Mesothelial cell of epicardium (in vitro differentiated cells): ENCODE measurements at places on chromosomes 3 and 15. TPM values are rescaled to one million over a fixed set of nuclear protein-coding genes. Genes with fewer than 3 reads are reported as not detected.

GRCh38 chr3:120642368-120642948, 39.6 kb downstream of the HGD start:
- no peak overlapping the region for H3K4me3 ChIP-seq
- no peak for DNase-seq
- H3K27me3 ChIP-seq, result peaks cover 4% of the 10 kb centered on the region
- H3K4me1 ChIP-seq, result peaks cover 13% of the 10 kb centered on the region

DNA sequence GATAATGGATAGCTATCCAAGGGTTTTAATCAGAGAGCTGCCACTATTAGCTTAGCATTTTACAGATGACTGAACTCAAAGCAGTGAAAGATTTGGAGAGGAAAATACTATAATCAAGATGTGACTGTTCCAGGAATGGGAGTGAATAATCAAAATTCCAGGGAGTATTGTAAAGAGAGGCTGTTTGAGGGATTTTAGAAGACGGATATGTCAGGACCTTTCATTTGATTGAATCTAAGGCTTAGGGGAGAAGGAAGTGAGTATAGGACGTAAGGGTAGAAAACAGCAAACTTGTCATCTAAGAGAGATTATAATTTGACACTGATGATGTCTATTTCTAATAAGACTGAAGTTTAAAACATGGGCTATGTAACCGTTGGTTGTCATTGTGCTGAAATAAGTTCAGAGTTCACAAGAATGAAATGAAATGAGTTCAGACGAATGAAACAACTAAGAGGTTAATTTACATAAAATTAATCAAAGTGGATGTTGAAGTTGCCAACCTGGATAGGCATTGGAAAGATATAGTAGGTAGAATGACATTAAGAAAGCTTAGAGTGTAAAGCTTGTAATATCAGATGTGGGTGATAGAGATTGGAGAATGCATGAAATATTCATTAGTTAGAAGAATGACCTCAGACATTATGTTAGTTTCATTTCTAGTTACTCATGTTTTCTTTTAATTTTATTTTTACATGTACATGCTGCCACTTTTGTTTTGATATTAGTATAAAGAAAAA, 842.8 kb downstream of the SI start:
- H3K27me3 ChIP-seq, result no peaks in the 10 kb centered on the region
- H3K4me3 ChIP-seq, result no peak overlapping the region
- no peak for DNase-seq

- peaks cover 7% of the 10 kb centered on the region for H3K4me1 ChIP-seq
- H3K36me3 ChIP-seq, result peaks cover 17% of the 10 kb centered on the region
- no peak overlapping the region for H3K27ac ChIP-seq
- H3K27me3 ChIP-seq, result no peaks in the 10 kb centered on the region
- H3K4me3 ChIP-seq, result no peak overlapping the region
- no peak for DNase-seq
Observed at GRCh38 chr3:129868912-129869311, 24.6 kb downstream of the TMCC1 start.

GRCh38 chr3:64888840-64889392, 201.1 kb upstream of the ADAMTS9 start:
- H3K4me3 ChIP-seq, result no peak overlapping the region
- H3K4me1 ChIP-seq, result peaks cover 15% of the 10 kb centered on the region
- peaks cover 1% of the 10 kb centered on the region for H3K36me3 ChIP-seq
- H3K27me3 ChIP-seq, result no peaks in the 10 kb centered on the region
- no peak overlapping the region for H3K27ac ChIP-seq

- no peak overlapping the region for H3K4me3 ChIP-seq
- no peaks in the 10 kb centered on the region for H3K36me3 ChIP-seq
- no peaks in the 10 kb centered on the region for H3K4me1 ChIP-seq
- H3K27me3 ChIP-seq, result no peaks in the 10 kb centered on the region
- H3K27ac ChIP-seq, result no peak overlapping the region
Observed at GRCh38 chr3:99479768-99480167, 158.6 kb upstream of the COL8A1 start.

DNA sequence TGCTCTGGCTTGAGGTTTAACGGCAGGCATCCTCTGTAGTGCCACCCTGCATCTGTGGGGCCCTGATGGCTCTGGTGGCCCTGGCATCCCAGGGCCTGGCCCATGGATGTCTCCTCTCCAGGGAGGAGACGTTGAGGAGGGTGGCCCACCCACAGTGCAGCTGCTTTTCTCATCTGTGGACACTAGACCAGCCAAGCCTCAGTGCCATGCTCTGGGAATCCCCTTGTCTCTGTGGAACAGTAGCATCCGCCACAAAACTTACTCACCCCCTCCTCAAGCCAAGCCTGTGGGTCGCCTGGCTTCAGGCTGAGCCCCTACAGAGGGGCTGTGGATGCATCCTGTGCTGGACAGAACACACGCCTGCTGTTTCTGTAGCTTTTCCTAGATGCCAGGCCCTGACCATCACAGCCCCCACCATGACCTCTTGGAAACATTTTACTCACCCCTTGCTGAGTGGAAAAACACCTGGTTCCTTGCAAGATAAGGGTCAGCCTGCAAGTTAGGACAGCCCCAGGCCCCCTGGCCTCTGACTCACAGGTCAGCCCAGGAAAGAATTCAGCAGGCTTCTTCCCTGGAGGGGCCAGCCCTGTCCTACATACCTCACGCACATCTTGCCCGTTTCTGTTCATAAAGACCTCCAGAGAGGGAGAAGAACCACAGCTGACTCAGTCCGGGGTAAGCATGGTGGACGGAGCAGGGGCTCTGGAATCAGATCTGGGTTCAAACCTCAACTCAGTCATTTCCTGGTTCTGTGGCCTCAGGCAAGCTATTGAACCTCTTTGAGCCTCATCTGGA, 19.0 kb downstream of the PAK6 start:
- no peak overlapping the region for H3K27ac ChIP-seq
- H3K4me3 ChIP-seq, result no peak overlapping the region
- peaks cover 18% of the 10 kb centered on the region for H3K4me1 ChIP-seq

DNA sequence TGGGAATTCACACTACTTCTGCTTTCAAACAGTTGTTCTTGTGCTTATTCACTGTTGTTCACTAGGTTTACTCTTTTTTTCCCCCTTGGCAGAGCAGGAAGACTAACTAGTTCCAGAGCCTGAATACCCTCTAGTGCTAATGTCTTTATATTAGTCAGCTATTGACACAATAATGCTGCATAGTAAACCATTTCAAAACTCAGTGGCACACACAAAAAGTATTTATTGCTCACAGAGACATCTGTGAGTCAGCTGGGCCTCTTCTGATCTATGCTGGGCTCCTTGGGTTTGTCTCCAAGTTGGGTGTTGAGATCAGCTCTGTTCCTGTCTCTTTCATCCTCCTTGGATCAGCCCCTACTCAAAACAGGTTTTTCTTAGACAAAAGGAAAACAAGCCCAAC, 51.1 kb downstream of the RSRC1 start:
- no peak overlapping the region for H3K27ac ChIP-seq
- H3K4me1 ChIP-seq, result peaks cover 13% of the 10 kb centered on the region
- H3K27me3 ChIP-seq, result no peaks in the 10 kb centered on the region
- H3K36me3 ChIP-seq, result peaks cover 5% of the 10 kb centered on the region

DNA sequence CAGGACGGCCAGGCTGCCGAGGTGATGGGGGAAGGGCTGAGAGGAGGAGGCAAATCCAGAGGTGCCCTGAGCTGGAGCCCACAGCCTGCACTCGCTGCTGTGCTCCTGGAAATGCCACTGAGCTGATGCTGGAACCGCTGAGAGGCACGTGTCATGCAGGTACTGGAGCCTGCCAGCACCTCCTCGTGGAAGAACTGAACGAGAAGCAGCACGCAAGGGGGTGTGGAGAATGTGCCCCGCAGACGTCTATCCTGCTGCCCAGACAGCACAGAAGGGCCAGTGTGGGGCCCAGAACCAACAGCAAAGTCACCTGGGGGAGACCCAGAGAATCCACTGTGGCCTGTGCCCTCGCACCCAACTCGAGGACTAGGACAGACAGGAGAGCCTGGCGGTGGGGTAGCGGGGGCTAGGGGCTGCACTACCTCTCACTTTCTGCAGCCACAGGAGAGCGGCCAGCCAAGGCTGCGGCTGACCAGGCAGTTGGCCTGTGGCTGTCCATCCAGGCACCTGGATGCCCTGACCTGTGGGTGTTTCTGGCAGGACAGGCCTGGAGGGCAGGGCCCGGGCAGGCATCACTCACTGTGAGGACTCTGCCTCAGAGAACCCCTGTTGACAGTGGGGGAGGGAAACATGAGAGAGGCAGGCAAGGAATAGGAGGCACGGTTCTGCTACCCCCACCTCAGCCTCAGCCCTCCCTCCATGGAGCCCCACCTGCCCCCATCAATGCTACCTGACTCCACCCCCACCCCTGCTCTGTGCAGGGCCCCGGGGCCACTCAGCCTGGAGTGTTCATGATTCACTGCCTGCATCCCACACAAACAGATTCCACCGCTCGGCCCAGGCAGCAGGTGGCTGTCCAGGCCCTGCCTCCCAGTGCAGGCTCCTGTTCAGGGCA, 213.1 kb downstream of the TBC1D2B start:
- DNase-seq, result no peak
- no peaks in the 10 kb centered on the region for H3K27me3 ChIP-seq
- H3K4me1 ChIP-seq, result peaks cover 37% of the 10 kb centered on the region
- H3K27ac ChIP-seq, result no peak overlapping the region

- H3K27ac ChIP-seq, result peak overlapping the region; percentile 40
- H3K36me3 ChIP-seq, result no peaks in the 10 kb centered on the region
- H3K27me3 ChIP-seq, result no peaks in the 10 kb centered on the region
- peaks cover 30% of the 10 kb centered on the region for H3K4me1 ChIP-seq
- no peak overlapping the region for H3K4me3 ChIP-seq
- DNase-seq, result no peak
Observed at GRCh38 chr3:186869253-186870100, 27.0 kb downstream of the ADIPOQ start.

DNA sequence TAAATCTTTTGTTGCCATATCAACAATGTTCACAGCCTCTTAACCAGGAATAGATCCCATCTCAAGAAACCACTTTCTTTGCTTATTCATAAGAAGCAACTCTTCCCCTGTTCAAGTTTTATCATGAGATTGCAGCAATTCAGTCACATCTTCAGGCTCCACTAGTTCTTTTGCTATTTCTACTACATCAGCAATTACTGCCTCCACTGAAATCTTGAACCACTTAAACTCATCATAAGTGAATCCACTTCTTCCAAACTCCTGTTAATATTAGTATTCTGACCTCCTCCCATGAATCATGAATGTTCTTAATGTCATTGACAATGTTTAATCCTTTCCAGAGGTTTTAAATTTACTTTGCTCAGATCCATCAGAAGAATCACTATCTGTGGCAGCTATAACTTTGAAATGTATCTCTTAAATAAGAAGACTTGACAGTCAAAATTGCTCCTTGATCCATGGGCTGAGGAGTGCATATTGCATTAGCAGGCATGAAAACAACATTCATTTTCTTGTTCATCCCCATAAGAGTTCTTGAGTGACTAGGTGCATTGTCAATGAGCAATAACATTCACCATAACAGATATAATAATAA, 205.9 kb downstream of the DTWD1 start:
- H3K27ac ChIP-seq, result no peak overlapping the region
- H3K27me3 ChIP-seq, result no peaks in the 10 kb centered on the region
- peaks cover 43% of the 10 kb centered on the region for H3K4me1 ChIP-seq
- no peak overlapping the region for H3K4me3 ChIP-seq
- DNase-seq, result no peak

DNA sequence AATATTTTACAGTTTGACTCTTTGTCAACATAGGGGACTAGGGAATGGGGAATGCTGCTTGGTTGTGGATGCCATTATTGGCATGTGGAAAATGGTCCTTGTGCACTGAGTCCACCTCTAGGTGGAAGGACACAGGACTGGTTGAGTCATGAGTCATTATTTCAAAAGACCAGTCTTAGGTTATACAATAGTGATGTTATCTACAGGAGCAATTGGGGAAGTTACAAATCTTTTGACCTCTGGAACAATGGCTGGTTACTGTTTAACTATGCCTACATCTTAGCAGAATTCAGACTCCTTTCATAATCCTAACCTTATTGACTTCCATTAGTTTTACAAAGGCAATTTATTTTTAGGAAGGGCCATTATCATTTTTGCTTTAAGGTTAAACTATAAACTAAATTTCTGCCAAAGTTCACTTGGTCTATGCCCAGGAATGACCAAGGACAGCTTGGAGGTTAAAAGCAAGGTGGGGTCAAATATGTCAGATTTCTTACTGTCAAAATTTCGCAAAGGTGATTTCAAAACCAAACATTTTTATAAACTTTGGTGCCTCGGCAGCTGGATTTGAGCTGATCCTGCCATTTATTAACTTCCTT, 11.8 kb upstream of the CCR8 start:
- H3K36me3 ChIP-seq, result no peaks in the 10 kb centered on the region

DNA sequence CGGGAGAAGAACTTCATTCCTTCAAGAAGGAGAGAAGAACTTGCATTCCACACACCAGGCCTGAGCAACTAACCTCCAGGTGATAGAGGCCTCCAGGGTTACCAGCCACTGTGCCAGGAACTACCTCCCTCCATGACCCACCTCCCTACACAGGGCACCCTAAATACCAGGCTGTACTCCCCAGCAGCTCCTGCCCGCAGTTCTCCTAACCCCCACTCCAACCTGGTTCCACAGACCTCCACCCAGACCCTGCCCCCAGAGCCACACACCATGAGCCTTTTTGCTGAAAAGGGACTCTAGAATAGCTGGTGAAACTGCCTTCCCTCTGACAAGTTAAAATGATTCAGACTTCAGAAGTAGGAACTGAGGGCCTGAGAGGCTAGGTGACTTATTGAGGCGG, 8.2 kb downstream of the IGDCC3 start:
- DNase-seq, result no peak
- H3K4me3 ChIP-seq, result no peak overlapping the region
- peaks cover 51% of the 10 kb centered on the region for H3K4me1 ChIP-seq
- peak overlapping the region; percentile 94 for H3K27ac ChIP-seq
- H3K36me3 ChIP-seq, result peaks cover 7% of the 10 kb centered on the region

The FGF12 gene
- total RNA-seq, result 0.97 to 1.2 TPM (median 1.0 TPM) in 3 replicates

The CMTM7 gene
- 14.2 to 18.0 TPM (median 16.6 TPM) in 3 replicates for total RNA-seq
